ENCODE measurements at places on chromosomes 7 and 10.

DNA sequence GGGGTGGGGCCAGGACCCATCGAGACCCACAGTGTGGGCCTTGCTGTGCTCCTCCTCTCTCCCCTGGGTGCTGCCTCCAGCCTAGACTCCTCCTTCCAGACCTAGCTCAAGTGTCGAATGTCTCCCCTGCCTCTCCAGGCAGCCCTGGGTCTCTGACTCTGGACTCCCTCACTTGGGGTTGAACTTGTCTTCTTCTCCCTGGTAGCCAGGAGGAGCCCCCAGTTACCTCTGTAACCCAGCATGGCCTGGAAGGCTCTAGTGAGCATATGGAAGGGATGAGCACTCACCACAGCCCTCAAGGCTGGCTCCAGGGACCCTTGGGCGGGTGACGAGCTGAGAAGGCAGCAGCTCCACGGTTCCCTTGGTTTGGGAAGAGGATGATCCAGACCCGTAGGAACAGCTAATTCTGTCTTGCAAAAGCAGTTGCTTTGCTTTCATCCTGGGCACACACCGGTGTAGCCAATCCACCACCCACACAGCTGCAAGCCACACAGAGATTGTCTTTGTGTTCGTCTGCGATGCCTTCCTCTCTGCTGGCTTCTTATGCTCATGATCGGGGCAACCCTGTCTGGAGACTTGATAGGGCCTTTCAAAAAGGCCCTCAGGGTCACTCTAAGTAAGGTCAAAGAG is 52.3 kb upstream of the ANTXRL start:
- DNase-seq: no peak

DNA sequence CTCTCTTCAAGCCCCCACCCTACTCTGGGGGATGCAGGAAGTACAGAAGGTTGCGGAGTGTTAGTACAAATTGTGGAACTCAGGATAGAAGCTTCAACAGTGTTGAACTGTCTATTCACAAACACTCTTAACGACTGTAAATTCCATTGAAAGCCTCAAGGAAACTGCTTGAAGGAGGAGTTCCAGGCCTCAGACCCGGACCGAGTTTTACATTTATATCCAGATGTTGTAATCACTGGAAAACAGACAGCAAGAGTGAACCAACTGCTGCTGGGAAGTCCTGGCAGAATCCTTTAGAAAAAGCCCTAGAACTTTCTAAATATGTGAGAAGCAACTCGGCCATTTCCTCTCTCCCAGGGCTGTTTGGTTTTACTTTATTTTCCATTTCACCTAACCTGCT is 84.1 kb upstream of the LRRC18 start:
- DNase-seq: no peak

DNA sequence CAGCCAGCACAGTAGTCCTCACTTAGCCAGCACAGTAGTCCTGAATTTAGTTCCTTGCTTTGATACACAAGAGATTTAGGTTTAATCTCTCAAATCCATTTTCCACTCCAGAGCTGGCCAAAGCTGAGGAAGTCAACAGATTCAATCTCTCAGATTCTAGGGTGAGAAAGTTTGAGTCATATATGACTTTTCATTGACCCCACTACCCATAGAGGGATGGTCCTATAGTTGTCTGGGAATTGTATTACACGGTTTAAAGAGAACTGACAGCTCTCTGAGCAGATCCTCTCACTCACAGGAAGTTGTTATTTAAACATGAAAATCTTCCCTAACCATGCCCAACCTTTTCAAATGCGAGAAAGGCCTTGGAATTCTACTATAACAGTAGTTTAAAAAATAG is 641.8 kb upstream of the SEMA3D start:
- DNase-seq: no peak

DNA sequence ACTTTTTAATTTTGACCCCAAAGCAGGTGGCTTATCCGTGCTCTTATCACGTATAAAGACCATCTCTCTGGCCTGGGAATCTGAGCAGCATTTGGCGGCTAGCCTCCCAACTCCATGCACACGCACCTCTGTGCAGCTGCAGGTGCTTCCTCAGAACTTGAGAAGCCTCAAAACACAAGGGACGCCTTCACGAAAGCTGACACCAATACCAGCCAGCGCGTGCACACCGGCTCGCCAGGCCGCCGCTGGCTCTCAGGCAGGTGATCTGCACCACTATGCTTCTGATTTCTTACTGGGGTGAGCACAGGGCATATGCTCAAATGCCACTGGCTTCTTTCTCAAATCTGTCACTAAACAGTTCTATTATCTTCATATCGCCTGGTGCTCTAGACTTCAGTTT is 145.0 kb downstream of the PARD3 start:
- no peak for DNase-seq

DNA sequence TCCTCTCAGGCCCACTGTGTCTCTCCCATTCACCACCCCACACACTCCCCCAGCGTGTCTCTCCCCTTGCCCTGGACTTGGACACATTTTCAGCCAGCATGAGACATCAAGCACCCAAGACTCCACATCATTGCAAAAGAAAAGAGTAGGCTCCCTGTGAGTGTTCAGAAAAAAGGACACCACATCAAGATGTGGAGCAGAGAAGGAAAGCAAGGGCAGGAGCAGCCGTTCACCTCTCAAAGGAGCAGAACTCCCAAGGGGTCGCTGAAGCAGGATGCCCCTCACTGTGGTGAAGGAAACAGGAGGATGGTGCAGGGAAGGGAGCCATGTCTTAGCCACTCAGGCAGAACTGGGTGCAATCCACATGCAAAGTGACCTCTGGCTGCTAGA is 89.9 kb upstream of the MACROH2A2 start:
- DNase-seq: no peak

GRCh38 chr10:25639646-25640045 is 294.4 kb upstream of the MYO3A start:
- no peak for DNase-seq

DNA sequence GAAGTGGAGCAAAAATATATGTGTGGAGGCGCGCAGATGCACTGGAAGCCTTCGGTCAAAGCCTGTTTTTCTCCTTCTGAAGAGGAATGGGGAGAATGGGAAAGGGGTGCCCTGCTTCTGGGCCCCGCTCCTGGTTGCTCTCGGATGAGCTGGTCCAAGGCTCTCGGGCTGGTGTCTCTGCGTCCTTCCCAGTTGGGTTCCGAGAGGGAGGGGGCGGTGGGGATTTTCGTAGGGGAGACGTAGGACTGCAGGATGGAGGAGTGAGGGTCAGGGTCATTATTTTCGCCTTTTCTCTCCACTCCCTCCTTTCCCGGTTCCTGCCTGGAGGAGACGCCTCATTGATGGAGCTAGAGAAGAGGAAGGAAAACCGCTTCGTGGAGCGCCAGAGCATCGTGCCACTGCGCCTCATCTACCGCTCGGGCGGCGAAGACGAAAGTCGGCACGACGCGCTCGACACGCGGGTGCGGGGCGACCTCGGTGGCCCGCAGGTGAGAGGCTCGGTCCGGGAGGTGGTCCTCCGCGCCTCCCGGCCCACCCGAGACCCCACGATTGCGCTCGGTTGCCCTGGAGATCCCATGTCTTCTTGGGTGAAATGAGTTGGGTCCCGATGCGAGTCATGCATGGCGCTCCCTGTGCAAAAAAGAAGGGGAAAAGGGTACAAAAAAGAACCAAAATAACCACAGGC is 790 bp downstream of the ADAM22 start:
- DNase-seq: peak; percentile 61

GRCh38 chr7:27840313-27840712 is 100.4 kb downstream of the TAX1BP1 start:
- DNase-seq: no peak

GRCh38 chr10:126904818-126905701 is at the start of gene DOCK1:
Gene DOCK1 (plus strand): TSS chr10:126905428. CDS start chr10:126905518, 90 bp downstream.
- DNase-seq: no peak

DNA sequence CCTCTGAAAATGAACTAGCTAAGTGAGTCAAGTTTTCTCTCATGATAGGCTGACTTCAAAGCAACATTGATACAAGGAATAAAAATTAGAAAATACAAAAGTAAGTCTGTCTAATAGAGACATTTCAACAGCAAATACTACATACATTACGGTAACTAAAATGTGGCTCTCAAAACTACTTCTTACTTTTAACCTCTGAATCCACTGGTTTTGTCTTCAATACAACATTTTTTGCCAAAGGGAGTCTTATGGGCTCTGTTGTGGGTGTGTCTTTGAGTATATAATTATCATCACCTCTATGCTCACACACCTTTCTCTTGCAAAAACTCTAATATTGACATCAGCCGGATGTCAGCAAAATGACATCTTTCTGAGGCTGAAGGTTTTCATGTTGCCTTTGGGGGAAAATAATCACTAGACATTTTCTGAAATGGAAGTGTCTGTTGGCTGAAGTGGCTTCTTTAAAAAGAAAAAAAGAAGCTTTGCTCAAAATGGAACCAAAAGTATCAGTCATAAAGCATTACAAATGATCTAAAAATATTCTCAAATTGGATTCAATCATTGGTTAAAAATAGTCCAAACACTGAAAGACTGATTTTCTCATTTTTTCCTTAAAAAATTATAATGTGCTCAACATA is 41.8 kb upstream of the FAM133B start:
- DNase-seq: no peak

DNA sequence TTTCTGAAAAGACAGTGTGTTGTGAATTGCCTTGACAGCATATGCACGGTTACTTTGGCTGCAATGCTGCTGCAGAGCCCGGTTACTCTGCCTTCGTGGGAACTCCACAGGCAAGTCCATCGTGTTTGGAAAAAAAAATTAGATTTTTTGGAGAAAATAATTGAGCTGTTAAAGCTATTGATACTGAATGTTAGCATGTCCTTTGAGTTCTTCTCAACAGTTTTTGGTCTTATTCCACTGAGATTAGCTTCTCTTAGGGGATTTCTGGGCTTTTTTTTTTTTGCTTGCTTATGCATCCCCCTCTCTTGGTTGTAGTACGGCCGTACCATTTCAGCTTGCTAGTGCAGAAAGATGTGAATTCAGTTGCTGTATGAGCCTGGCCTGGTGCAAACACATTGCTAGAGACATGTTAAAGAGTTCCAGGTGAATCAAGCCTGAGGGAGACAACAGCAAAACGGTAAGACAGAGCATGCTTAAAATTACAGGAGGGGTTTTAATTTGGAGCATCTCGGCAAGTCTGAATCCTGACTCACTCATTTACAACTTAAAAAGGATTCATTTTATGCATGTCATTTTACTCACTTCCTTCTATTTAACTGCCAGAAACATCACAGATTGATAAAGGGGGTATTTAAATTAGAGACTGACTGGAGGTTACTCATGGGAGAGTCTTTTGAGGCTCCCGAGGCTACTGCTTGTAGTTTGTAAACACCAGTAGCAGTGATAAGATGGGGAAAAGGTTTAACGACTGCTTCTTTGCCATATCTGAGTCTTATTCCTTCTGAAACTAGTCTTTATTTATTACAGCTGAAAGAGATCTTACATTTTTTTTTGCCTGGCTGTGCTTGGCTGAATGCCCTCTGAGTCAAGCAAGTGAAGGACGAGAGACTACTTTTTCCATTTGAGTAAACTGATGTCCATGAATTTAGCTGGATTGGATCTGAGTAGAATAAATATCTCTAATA is 113.7 kb downstream of the CDK14 start:
- DNase-seq: no peak

DNA sequence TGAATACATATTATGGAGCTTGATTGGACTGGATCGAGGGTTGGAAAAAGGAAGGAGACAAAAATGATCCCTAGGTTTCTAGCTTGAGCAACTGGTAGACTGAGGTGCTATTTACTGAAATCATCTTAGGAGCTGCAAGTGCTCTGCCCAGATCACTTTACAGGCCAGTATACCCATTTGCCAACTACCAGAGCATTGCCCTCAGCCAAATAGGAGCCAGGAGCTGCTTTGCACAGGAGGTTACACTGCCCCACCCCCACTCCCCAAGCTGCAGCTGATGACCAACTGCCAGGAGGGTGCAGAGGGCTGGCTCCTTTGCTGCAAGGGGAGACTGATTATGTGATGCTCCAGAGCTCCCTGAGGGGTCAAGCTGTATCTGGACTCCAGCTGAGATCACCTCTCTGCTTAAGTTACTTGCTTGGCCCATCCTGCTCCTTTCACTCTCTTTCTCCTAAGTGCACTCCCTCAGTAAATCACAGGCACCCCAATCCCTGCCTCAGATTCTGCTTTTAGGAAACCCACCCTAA is 275.4 kb downstream of the ZEB1 start:
- no peak for DNase-seq

GRCh38 chr10:35993591-35994515 is 351.8 kb upstream of the FZD8 start:
- DNase-seq: no peak

DNA sequence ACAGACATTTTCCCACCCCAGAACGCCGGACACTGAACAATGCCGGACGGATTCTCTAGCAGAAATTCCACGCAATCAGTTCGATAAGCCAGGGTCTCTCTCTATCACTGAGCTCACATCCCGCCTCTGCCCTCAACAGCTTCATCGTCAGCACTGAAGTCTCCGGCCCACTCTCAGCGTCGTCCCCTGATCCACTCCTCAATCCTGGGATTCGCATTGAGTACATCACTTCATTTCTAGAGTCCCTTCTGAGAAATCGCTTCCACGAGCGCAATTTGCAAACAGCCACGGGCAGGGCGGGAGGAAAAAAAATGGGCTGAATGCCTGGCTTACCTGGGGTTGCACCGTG is 365 bp downstream of the YME1L1 start:
- no peak for DNase-seq

- no peak for DNase-seq
Observed at GRCh38 chr7:154841731-154842331, 161.1 kb downstream of the PAXIP1 start.

GRCh38 chr10:85995791-85996190 is 370.8 kb downstream of the GRID1 start:
- no peak for DNase-seq

- DNase-seq: peak; percentile 11
Observed at GRCh38 chr7:129502708-129503685, 666 bp downstream of the SMKR1 start.

GRCh38 chr7:80634505-80634904 is 3.9 kb upstream of the CD36 start:
- DNase-seq: no peak

GRCh38 chr7:6438427-6438826 is 9.3 kb downstream of the DAGLB start:
- no peak for DNase-seq

DNA sequence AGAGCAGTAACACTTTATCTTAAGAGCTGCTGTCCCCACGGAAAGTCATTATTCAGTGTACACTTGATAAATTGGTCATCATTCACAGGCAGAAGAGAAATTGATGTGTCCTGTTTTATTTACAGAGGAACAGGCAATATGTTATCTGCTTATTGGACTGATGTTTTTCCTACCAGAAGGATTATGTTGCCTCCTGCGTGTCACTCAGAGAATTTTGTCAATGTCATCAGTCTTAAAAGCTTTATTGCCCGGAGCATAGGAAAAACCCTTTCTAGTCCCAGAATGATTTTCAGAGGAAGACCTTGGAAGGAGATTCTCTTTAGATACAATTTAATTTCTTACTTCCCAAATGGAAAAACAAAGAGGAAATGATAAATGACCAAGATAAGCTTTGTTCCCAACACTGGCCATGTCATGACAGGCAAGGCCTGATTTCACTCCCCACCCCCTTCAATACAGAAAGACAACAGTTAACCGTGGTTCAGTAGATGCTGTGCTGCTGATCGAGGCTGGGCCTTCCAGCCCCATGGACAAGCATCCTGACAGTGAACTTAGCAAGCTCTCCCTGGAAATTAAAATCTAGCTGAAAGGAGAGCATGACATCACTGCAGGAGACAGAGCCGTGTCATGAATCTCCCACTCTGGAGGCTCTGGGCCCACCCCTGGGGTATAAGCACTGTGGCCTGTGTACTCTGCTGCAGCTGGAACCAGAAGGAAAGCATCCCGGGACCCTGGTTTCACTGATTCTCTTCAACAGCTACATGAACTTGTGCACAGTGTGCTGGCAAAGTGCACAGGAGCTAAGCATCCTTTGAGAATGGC is 118.8 kb upstream of the LYZL2 start:
- DNase-seq: no peak

All from stimulated activated effector memory CD8-positive, alpha-beta T cell treated with anti-CD3 and anti-CD28 coated beads, Interleukin-12 subunit alpha, Interleukin-12 subunit beta, amount 100 ng/mL, for 72 hours (primary cell).